ENCODE measurements at places on chromosomes 13 and 19.

GRCh38 chr19:543910-544608 is at the start of gene GZMM:
Gene GZMM (plus strand): TSS chr19:544053. CDS start chr19:544072, 19 bp downstream.
- DNase-seq, result no peak

GRCh38 chr13:78326633-78327032 is 276.7 kb downstream of the POU4F1 start:
- no peak for DNase-seq

- no peak for DNase-seq
Measured at GRCh38 chr13:110881839-110882627, 32.8 kb downstream of the ANKRD10 start.

GRCh38 chr19:55451163-55451964 is 8.3 kb upstream of the SHISA7 start:
- no peak for DNase-seq

DNA sequence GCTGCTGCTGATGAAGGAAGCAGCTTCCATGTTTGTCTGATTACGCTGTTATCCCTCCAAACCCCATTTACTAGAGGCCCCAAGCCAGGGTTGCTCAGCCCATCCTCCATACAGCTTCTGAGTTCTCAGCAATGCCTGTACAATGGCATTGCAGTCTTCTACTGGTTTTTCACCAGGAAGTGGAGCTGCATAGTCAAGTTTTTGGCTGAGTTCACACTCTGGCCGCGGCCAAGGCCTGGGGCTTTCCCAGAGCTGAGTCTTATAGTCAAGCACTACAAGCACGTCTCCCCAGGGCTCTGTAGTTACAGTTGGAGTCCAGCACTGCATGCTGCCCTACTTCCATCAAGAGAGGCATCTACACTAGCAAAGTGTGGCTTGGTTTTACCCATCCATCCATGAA is 182.5 kb downstream of the POU4F1 start:
- DNase-seq, result peak; percentile 79

- DNase-seq, result peak; percentile 7
Measured at GRCh38 chr19:27794494-27795042, 1418.4 kb downstream of the UQCRFS1 start.

DNA sequence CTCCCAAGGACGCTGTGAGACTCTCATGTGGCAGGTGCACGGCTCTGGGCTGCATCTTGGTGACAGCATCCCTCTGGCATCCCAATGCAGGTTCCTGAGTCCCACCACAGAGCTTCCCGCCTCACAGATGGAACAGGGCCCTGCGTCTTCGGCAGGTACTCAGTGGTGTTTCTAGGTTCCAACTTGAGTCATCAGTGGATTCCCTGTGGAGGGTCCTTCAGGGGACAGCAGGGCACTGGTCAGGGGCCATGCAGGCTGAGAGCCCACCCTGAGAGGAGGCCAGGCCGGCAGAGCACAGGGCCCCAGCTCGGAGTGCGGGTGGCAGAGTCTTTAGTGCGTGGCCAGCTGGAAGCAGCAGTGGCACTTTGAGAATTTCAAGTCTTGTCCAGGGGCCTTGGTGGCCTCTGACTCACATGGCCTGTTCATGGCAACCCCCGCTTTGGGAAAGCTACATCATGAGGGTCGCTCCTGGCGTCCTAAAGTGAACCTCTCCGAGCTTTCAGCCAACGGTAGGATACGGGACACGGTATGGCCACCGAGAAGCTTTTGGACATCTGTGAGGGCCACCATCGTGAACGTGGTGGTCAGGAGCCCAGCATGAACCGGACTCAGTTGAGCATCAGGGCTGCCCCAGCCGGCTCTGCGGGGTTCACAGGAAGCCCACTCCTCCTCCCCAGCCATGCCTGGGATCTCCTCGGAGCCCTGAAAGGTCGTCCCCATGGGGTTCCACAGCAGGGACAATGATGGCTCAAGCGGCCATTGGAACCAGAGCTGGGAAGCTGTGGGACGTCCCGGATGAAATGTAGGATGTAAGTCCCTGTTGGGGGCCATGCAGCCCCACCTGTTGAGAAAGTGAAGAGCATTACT is 72.0 kb upstream of the MCF2L start:
- no peak for DNase-seq

DNA sequence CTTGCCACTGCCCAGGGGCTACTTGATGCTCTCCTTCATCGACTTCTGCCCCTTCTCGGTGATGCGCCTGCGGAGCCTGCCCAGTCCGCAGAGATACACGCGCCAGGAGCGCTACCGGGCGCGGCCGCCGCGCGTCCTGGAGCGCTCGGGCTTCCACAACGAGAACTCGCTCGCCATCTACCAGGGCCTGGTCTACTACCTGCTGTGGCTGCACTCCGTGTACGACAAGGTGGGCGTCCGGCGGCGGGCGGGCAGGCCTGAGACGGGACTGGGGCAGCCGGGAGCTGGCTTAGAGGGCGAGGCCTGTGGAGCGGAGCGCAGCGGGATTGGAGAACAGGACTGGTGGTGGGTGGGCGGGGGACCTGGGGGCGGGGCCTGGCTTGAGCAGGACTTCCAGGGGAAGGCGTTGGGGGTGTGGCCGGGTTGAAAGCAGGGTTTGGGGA is 12.7 kb upstream of the PSMD8 start:
- peak; percentile 50 for DNase-seq

DNA sequence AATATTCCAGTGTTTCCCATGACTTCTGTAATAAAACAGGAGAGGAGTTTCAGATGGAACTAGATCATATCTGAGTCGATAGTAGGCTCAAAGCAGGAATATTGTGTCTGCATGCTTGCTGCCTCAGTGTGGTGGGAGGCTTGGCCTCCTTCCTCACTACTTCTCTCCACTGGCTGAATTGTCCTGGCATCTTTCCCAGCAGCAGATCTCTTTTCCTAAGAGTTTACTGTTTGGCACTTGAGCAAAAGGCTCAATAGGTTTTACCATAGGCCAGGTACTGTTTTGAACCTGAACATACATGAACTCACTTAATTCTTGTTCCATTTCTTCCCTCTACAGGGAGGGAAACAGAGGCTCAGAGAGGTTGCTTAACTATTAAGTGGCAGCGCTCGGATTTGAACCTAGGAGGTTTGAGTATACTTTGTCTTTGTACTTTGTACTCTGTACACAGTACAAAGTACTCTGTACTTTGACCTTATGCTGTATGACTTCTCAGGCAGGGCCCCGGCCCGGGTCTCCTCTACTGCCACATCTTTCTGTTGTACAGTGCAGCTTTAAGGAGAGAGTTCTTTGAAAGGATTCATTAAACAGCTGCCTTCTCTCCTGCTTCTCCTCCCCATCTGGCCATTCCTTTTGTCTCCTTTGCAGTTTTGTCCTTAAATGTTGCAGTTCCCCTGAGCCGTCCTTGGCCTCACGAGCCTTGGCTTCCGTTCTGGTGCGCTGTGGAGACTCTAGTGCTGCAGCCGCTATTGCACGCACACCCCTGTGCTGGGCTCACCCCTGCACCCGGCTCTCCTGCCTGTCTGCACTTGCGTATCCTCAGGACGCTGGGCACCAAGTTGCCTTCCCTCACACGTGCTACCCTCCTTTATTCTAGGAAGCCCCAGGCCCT is 8.1 kb downstream of the B3GLCT start:
- no peak for DNase-seq

GRCh38 chr19:44552324-44552723 is 22.8 kb upstream of the CEACAM20 start:
- peak; percentile 27 for DNase-seq

- no peak for DNase-seq
Measured at GRCh38 chr13:112892426-112893206, 76.4 kb upstream of the MCF2L start.

DNA sequence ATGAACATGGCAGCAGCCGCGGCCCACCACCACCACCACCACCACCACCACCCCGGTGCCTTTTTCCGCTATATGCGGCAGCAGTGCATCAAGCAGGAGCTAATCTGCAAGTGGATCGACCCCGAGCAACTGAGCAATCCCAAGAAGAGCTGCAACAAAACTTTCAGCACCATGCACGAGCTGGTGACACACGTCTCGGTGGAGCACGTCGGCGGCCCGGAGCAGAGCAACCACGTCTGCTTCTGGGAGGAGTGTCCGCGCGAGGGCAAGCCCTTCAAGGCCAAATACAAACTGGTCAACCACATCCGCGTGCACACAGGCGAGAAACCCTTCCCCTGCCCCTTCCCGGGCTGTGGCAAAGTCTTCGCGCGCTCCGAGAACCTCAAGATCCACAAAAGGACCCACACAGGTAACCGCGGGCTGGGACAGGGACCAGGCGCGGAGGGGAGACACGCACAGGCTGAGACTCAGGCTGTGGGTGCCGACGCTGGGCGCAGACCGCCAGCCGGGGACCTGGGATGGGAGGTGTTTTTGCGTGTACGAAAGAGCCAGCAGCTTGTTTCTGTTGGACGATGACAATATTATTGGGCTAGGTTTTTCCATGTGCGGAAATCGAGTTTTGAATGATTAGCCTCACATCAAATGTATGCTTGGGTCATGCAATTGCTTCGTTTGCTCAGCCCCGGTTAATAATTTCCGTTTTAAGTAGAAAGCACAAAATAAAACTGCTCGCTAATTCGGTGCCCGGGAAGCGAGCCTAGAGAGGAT is 1.3 kb downstream of the ZIC2 start:
- DNase-seq, result no peak

GRCh38 chr19:16454351-16454918 is 17.3 kb downstream of the EPS15L1 start:
- no peak for DNase-seq

GRCh38 chr13:70634893-70635292 is 526.6 kb upstream of the KLHL1 start:
- no peak for DNase-seq
